Ovary (tissue), 10 donors: ENCODE measurements at places on chromosomes 1 and 21. TPM values are rescaled to one million over a fixed set of nuclear protein-coding genes. Genes with fewer than 3 reads are reported as not detected.

GRCh38 chr1:183979437-183979836, 58.1 kb downstream of the COLGALT2 start:
- no peaks in the 10 kb centered on the region for H3K36me3 ChIP-seq
- no peak for DNase-seq
- no peaks in the 10 kb centered on the region for H3K4me1 ChIP-seq

GRCh38 chr1:23748016-23748415, 4.7 kb downstream of the ELOA start:
- no peak overlapping the region for H3K27ac ChIP-seq
- H3K4me1 ChIP-seq = peaks cover 7% of the 10 kb centered on the region
- DNase-seq = no peak
- no peak overlapping the region for H3K4me3 ChIP-seq
- H3K27me3 ChIP-seq = no peaks in the 10 kb centered on the region

DNA sequence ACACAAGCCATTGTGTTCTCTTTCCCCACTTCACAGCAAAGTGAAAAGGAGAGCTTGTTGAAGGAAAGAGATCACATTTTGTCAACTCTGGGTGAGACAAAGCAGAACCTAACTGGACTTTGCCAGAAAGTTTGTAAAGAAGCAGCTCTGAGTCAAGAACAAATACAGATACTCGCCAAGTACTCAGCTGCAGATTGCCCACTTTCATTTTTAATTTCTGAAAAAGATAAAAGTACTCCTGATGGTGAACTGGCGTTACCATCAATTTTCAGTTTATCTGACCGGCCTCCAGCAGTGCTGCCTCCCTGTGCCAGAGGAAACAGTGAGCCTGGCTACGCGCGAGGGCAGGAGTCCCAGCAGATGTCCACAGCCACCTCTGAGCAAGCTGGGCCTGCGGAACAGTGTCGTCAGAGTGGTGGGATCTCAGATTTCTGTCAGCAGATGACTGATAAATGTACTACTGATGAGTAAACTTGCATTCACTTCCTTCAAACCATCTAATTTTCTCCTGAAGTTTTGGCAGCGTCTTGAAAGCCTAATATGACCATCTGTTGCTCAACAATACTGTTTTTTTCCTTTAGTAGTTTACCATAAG, 43.7 kb downstream of the BACH1 start:
- peaks cover 8% of the 10 kb centered on the region for H3K4me1 ChIP-seq
- DNase-seq = no peak
- H3K4me3 ChIP-seq = no peak overlapping the region
- H3K27ac ChIP-seq = no peak overlapping the region
- H3K36me3 ChIP-seq = no peaks in the 10 kb centered on the region

DNA sequence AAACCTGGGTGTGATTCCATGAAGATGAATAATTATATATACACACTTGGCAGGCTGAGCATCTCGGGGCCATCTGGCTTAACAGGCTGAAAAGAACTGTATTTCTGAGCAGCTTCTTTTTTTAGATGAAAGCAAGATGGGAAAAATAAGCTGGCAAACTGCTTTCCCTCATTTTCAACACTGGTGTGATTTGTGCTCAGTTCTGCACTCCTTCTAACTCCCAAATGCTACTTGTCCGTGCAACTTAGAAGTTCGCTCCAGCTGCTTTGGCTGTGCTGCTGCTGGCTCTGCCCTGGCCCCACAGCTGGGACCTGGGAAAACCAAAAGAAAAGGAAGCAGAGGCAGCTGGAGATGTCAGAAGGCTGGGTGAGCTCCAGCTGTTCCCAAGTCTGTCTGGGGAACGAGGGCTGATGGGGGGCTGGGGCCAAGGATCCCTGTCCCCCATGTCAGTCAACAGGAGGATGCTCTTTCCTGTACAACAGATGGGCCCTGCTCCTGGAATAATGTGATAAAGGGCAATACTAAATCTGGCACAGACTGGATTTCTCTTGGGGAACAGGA, 44.9 kb downstream of the PAFAH2 start:
- no peaks in the 10 kb centered on the region for H3K36me3 ChIP-seq
- H3K27me3 ChIP-seq = no peaks in the 10 kb centered on the region
- H3K4me1 ChIP-seq = peaks cover 2% of the 10 kb centered on the region
- H3K4me3 ChIP-seq = no peak overlapping the region
- no peak overlapping the region for H3K27ac ChIP-seq

- no peaks in the 10 kb centered on the region for H3K36me3 ChIP-seq
- no peaks in the 10 kb centered on the region for H3K4me1 ChIP-seq
- no peak for DNase-seq
- H3K27ac ChIP-seq = no peak overlapping the region
Measured at GRCh38 chr1:207397525-207397926, 56.6 kb upstream of the CR2 start.

GRCh38 chr1:12063141-12064072, at the start of gene TNFRSF8:
TSS of gene TNFRSF8 (plus strand) at chr1:12063303. CDS start at chr1:12063599, 296 bp downstream.
- no peaks in the 10 kb centered on the region for H3K27me3 ChIP-seq
- no peak within 1 kb of the TSS for H3K4me3 ChIP-seq
- no peak within 1 kb of the TSS for H3K27ac ChIP-seq
- no peak for DNase-seq
- H3K4me1 ChIP-seq = peaks cover 10% of the 10 kb centered on the region
- H3K36me3 ChIP-seq = no peaks in the 10 kb centered on the region

GRCh38 chr1:151907363-151908139, 1.8 kb downstream of the THEM4 start:
- no peak overlapping the region for H3K27ac ChIP-seq
- H3K4me3 ChIP-seq = no peak overlapping the region
- H3K36me3 ChIP-seq = no peaks in the 10 kb centered on the region
- peaks cover 1% of the 10 kb centered on the region for H3K4me1 ChIP-seq
- H3K27me3 ChIP-seq = no peaks in the 10 kb centered on the region

GRCh38 chr1:20322081-20322824, 31.6 kb downstream of the VWA5B1 start:
- H3K36me3 ChIP-seq = no peaks in the 10 kb centered on the region
- peaks cover 8% of the 10 kb centered on the region for H3K4me1 ChIP-seq
- H3K27ac ChIP-seq = no peak overlapping the region
- no peaks in the 10 kb centered on the region for H3K27me3 ChIP-seq
- no peak overlapping the region for H3K4me3 ChIP-seq

LINGO4 gene
- polyA plus RNA-seq = not detected
